Fibroblast of lung (primary cell): ENCODE measurements at places on chromosomes 5 and 9. TPM values are rescaled to one million over a fixed set of nuclear protein-coding genes. Genes with fewer than 3 reads are reported as not detected.

CDH9 gene
- total RNA-seq: not detected in 2 replicates

ZFYVE16 gene
- total RNA-seq: 34.2 and 37.0 TPM in 2 replicates

RNF183 gene
- not detected in 2 replicates for total RNA-seq

BSPRY gene
- total RNA-seq: not detected in 2 replicates
